ENCODE measurements at places on chromosomes 11 and 22. TPM values are rescaled to one million over a fixed set of nuclear protein-coding genes. Genes with fewer than 3 reads are reported as not detected.

TBX10 gene
- total RNA-seq: not detected

C11orf16 gene
- total RNA-seq: not detected

- no peak for DNase-seq
Measured at GRCh38 chr11:134346101-134346975, 14.6 kb downstream of the GLB1L2 start.

- no peak for DNase-seq
Measured at GRCh38 chr22:43393132-43393843, 18.5 kb upstream of the MPPED1 start.

SESN3 gene
- total RNA-seq: 45.4 TPM

All from activated naive CD8-positive, alpha-beta T cell treated with anti-CD3 and anti-CD28 coated beads, Interleukin-2, amount 10 ng/mL, durations not matched to agents 7 days and 5 days (primary cell).